Fibroblast of skin of scalp (primary cell): ENCODE measurements at places on chromosomes 11 and 22.

- DNase-seq, result no peak
Measured at GRCh38 chr11:59900366-59901126, 22.0 kb downstream of the OOSP3 start.

DNA sequence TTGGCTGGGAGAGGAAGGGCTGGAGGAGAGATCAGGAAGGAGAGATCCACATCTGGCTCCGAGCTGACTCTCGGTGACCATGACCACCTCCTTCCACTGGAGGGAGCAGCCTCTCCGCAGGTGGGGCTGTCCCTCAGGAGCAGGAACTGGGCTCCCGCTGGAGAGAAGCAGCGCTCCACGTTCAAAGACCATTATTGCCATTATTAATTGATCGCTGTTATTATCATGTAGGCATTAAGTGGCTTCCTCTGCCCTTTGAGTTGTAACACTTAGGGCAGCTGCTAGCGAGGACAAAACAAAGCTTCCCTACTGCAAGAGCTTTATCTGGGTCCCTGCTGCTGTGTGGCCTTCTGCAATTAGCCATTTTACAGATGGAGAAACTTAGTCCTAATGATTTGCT lies 251.9 kb downstream of the ST3GAL4 start:
- peak; percentile 76 for DNase-seq

DNA sequence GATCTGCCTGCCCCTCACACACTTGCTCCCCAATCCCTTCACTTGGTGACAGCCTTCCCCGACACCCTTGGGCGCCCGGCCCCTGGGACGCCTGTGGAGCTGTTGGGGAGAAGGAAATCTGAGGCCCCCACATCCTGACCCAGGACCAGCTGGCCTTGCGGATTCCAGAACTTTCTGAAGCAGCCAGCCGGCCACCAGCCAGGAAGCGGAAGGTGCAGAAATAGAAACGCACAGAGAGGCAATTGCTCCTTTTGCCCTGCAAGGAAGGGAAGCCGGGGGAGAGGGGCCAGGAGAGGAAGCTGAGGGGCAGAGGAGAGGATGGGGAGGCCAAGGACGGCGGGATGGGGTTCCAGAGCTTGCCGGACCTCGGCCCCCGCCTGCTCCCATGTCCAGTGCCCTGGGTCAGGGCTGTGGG lies 66.7 kb upstream of the LINC01488 start:
- DNase-seq, result no peak

- no peak for DNase-seq
Measured at GRCh38 chr11:2699185-2699530, 636 bp downstream of the KCNQ1OT1 start.

GRCh38 chr11:27471589-27472397 lies 797 bp downstream of the LGR4 start:
- peak; percentile 38 for DNase-seq

- DNase-seq, result peak; percentile 5
Measured at GRCh38 chr11:11895672-11896071, 53.9 kb downstream of the USP47 start.

DNA sequence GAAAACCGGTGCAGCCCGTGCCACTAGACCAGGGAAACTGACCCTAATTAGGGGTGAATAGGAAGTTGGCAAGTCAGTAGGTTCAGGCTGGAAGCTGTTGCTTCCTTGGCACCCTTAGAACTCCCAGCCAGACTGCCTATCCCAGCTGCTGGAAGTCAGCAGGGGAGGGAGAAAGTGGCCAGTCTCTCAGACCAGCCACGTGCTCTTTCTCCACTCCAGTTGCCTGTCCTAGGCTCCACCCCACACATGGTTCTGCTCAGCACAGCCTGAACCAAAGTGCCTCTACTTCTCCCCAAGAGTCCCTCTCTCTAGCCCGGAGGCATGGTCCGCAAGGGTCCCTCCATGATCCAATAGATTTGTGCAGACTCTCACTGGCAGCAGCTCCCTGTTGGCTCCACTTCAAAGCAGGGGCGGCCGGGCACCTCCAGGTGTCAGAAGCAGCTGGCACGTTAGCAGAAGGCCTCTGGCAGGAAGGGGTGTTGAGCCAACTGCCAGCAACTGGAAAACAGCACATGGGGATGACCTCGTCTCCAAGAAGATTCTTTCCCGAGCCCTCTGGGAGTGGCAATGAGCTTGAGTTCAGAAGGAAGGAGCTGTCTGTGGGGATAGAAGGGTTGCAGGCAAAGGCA lies 27.7 kb downstream of the ARFGAP2 start:
- no peak for DNase-seq

DNA sequence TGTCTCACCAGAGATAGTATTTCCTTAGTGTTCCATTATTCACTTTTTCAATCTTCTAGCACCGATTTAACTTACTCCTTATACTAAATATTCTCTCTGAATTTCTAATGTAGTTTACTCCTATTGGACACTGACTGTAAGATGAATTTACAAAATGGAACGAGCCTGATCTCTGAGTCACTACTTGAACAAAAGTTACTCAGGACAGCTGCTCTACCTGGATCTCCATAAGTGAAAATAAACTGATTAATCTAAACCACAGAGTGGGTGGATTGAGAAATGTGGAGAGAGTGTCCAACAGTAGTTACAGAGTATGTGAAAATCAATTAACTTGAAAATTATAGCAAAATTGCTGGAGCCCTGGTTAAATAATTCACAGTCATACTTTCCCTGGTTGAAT lies 141.7 kb upstream of the CHORDC1 start:
- DNase-seq, result no peak

DNA sequence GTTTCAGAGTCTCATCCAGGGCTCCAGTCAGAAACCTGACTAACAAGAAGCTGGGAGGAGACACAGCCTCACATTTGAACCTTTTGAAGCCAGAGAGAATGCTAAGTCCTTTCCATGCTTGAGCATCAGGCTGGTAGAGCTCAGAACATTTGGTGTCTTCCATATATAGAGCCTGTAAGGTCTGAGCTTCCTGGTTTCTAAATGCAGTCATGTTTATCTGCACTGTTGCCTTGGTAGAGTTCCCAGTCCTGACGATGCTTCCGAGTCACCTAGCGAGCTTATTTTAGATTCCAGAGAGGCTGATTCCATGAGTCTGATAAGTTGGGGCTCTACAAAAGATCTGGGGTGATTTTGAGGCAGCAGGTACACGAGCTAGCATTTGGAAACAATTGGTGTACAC lies 68.4 kb upstream of the SORL1 start:
- DNase-seq, result no peak
